ENCODE measurements at places on chromosomes 4 and X.

- no peak for DNase-seq
These were observed 95.9 kb upstream of the DUSP21 start for GRCh38 chrX:44747969-44748368.

DNA sequence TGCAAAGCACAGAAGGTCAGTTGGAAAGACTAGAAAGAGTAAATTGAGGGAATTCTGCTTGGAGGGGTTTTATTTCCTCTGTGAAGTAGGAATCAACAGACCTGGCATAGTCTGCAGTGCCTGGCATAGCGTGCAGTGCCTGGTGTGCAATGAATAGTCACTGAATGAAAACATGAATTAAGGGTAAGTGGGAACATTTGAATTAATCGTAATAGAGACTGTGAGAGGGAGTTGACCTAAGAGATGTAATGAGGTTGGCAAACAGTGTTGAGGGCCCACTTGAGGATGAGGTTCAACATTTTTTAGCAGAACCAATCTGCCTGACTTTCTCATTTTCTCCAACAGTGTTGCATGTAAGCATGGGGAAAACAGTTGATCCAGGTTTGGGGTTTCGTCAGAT is 377.2 kb upstream of the FTHL17 start:
- DNase-seq: no peak

- DNase-seq: no peak
These were observed 31.8 kb upstream of the ZCCHC13 start for GRCh38 chrX:74272230-74272629.

DNA sequence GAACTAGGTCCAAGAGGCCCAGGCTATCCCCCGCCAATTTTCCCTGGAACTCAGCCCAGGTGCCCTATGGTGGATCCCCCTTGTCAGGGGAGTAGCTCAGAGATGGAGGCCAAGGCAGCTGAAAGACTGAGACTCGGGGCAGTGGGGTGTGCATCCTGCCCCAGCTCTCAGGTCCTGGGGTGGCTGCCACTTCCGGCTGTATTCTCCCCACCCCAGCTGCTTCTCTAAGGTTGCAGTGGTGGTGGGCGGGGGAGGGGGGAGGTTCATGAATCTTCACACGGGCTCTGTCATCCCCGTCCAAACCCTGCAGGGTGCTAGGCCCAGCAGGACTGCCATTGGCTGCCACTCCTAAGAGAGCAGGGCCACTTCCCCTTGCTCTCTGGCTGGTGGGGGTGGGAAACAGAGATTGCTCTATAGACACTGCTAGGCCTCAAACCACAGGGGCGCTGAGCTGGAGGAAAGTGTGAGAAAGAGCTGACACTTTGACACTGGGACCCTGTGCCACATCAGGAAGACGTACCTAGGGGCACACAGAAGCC is 1.5 kb downstream of the SASH3 start:
- no peak for DNase-seq

GRCh38 chr4:17812125-17812524 is 1.3 kb downstream of the NCAPG start:
- DNase-seq: no peak

DNA sequence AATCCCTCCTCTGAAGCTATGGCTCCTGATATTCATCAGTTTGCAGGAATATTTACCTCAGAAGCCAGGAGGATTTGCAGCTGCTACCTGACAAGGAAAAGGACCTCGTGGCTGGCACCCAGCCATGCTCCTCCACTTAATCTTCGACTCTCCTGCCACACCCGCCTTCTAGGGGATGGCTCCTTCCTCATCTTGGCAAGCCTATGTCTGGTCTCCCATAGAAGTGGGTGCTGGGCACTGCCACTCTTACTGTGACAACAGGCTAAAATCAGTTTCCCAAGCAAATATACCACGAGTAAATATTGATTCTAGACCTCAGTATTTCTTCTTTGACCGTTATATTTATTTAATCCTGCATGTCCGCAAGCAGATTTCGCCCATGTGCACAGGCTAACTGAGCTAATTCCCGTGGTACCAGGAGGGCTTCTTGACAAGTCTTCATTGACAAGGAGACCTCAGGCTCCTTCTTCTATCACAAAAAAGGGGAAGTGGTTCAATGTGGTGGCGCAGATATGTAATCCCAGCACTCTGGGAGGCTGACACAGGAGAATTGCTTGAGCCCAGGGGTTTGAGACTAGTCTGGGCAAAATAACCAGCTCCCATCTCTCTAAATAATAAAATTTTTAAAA is 52.6 kb upstream of the DCTD start:
- no peak for DNase-seq

DNA sequence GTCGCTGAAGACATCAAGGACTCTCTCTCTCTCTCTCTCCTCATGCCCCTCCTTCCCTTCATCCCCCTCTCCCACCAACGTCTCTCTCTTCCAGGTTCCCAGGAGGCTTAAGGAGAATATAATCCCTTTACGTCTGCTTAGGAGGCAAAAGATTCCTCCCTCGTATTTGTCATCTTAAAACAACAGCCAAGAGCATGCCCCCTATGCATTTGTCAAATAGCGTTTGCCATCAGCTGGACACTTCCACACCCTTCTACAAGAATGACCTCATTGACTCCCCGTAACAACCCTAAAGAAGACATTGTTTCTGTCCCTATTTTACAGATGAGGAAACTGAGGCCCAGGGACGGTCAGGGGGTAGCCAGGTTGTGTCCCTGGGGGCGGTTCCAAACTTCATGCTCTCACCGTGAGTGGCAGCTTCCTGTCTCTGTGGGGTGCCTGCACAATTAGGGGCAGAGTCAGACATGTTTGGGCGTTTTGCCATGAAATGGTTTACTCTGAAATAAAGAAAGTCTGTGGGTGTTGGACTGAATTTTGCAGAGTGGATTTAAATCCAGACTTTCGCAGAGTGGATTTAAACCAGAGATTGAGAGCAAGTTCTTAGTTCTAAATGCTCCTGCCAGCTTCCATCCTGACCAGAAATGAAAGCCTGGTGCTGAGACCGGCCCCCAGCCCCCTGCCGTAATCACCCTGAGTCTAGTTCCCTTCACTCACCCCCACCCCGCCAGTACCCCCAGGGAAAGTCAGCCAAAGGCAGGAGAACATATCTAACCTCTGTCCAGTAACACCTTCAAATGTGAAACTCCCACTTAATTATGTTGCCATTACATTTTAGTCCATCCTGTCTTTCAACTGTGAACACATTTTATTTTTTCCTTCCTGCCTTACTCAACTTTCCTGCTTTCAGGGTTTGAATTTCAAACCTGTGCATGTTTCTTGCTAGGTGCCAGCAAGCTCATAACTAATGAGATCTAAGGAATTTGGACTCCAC is 44.3 kb upstream of the TBL1X start:
- DNase-seq: no peak

- peak; percentile 47 for DNase-seq
These were observed 5.7 kb downstream of the PSAPL1 start for GRCh38 chr4:7429069-7429416.

GRCh38 chrX:107632346-107632745 is 4.0 kb downstream of the PRPS1 start:
- no peak for DNase-seq

- no peak for DNase-seq
These were observed 664.9 kb upstream of the LCORL start for GRCh38 chr4:18686338-18687037.

- DNase-seq: no peak
These were observed 380.6 kb downstream of the MAPK10 start for GRCh38 chr4:85979276-85979675.

DNA sequence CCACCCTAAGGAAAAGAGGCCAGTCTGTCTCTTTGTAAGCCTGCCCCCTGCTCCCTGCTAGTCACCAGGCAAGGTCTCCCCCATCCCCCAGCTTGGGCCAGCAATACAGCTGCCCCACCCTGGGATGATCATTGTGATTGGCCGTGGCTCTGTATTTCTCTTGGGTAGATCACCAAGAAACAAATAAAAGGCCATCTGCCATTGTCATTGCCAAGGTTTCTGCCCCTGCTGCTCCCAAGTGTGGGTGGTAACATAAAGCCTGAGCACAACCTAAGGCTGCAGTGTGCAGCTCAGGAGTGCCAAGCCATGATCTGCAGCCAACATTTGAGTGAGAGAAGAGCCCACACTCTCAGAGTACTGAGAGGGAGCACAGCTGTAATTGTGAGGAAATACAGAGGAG is 241.0 kb upstream of the POF1B start:
- no peak for DNase-seq

GRCh38 chr4:143773998-143774895 is 73.8 kb upstream of the FREM3 start:
- no peak for DNase-seq

- DNase-seq: no peak
These were observed 55.4 kb upstream of the ANXA3 start for GRCh38 chr4:78496021-78496643.

DNA sequence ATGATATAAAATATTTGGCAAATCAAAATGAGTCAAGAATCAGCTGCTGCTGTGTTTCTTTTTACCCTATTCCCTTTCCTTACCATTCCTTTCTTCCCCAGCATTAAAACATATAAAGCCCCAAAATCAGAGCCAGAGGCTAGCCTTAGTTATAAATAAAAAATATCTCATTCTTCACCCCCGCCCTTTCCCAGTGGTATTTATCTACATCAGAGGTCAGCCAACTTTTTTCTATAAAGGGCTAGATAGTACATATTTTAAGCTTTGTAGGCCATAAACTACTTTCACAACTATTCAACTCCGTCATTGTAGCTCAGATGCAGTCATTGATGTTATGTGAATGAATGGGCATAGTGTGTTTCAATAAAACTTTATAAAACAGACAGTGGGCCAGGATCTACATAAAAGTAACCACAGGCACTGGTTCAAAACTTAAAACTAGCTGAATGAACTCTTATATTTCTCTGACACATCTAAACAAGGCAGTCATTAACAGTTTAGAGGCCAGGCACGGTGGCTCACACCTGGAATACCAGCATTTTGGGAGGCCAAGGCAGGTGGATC is 30.5 kb upstream of the TCEANC start:
- no peak for DNase-seq

GRCh38 chr4:97235521-97235920 is 907.8 kb downstream of the STPG2 start:
- no peak for DNase-seq

DNA sequence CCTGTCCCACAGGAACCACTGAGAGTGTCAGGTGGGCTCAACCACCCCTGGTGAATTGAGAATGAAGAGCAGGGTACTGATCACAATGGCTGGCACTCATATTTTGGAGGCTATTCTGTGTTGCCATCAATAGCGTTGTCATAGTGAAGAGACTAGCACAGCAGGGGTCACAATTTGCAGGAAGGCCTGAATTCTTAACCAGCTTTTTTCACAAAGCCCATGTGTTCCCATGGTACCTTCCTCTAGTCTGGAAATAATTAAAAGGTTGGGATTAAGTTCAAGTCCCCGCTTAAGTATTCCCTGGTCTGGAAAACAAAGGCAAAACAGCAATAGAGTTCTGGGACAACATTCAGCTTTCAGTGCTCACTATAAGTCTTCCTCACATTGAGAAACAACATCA is 1051.7 kb downstream of the C4orf33 start:
- DNase-seq: no peak

DNA sequence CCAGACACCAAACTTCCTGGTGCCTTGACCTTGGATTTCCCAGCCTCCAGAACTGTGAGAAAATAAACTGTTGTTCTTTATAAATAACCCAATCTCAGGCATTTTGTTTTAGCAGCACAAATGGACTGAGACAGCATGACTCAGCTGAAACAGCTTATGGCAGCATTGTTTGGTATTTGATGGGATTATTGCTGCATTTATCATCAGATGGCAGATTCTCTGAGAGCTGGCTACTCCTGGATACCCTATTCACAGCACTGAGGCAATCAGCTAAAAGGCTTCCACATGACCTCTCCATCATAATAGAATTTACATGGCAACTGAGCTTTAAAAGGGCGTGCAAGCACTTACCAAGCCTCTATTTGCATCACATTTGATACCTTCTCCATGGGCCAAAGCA is 623.1 kb upstream of the CPEB2 start:
- DNase-seq: no peak

GRCh38 chr4:1628892-1629698 is 55.0 kb downstream of the FAM53A start:
- DNase-seq: no peak

- DNase-seq: no peak
These were observed 46.2 kb upstream of the MID1IP1 start for GRCh38 chrX:38754818-38755718.

DNA sequence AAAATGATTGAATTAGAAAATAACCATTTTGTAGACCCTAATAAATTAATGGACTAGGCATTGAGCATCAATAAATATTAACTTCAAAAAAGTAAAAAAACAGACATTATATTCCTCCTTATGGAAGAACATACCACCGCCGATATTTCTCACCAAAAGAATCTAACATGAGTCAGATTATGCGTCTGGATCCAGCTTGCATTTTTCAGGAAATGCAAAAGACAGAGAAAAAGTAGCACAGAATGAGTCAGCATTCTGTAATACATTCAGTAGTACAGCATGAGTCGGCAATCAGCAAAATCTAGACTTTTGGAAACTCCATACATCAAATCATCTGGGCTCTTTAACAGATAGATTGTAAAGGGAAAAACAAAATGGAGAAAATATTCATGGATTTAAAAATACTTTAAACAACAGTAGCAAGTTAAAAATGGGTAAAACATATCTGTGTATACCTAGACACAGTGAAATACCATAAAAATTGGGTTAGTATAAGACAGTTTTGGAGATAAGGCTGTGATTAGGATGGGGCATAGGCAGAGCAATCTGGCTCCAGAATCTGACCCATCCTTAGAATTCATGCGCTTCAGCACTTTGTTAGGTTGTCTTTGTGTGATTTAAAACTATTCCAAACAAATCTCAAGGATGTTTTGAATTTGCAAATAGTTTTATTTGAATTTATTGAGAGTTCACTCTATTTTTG is 633.0 kb upstream of the FAM241A start:
- no peak for DNase-seq

GRCh38 chr4:2254665-2255500 is 7.0 kb downstream of the MXD4 start:
- DNase-seq: no peak

DNA sequence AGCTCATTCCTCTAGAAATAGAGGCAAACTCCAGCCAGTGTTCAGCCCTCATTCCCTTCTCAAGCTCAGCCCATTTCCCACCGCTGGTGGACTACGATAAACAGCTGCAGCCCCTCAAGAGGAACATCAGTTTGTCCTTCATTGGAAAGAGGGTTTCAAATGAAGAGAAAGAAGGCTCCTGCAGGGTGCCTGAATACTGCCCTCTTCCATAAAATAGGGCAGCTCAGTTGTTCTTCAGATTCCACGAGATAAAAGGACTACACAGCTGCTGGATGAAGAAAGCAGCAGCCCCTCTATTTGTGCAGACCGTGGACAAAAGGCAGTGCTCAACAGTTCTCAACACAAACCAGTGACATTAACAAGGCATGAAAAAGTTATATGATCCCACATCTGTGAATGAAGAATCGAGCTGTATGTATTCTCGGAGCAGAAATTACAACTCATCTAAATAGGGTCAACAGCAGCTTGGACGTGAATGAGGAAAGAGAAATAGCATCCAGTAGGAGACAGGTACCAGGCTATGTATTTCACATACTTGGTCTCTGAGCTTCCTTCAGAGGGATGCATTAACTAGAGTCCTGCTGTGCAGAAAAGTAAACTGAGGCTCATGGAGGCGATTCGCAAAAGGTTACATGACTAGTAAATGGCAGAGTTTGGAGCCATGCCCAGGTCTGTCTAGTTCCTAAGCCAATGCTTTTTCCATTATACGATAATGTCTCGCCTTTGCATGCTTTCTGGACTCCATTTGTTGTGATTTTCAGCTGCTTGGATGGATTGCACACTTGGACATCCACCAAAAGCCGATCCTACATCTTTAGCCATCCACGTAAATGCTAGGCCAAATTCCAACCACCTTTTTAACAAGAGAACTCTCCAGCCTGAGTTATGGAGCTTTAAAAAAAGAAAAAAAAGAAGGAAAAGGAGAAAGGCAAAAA is 301.2 kb upstream of the PPARGC1A start:
- DNase-seq: no peak

- no peak for DNase-seq
These were observed 23.1 kb downstream of the EVC2 start for GRCh38 chr4:5685296-5685695.
